ENCODE measurements at places on chromosomes 1 and 21.

DNA sequence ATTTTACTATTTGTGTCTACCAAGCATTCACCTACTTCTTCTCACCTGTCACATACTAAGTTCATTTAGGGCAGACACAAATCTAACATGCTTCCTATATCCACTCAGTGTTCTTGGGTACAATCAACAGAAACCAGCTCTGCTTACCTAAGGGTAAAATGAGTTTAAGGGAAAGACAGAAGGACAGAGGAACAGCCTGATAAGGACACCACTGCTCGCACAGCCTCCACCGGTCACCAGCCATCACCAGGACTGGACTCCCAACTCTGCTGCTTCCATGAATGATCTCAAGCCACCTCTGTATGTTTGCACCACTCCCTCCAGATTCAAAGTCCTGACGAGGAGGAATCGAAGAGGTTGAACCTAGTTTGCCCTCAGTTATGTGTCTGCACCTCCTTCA is 72.4 kb downstream of the JAK1 start:
- no peak for ATAC-seq

DNA sequence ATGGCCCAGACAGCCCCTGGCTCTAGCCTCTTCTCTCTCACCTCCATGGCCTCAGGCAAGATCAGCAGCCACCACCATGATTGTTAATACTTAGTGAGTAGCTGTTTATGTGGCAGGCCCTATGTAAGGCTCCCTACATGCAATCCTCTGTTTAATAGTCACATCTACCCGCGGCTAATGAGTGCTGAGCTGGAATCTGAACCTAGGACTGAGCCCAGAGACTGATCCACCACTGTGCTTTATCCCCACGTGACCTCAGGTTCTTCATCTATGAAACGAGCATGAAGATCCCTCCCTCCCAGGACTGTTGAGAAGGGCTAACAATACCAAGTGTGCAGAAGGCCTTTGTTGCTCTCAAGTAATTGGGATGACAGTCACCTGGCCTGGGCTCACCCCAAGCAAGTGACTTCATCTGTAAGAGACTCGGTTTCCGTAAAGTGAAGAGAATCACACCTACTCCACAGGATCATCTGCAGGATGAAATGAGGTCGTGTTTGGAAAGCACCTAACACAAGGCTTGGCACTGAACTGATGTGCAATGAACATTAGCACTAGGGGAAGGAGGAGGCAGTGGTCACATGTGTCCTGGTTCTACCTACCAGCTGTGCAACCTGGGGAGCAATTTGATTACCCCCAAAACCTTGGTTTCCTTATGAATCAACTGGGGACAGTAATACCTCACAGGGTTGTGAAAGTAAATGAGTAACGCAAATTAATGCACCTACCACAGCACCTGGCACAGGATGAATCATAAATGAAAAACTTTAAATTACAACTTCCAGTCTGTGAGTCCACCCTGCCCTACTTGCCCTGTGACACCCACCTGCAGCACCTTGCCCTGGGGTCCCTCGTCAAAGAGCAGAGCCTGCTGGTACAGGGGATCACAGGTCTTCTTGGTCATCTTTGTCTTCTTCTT is 37.2 kb downstream of the RIMS3 start:
- ATAC-seq = peak; percentile 43

- ATAC-seq = no peak
Observed at GRCh38 chr1:172473302-172473701, 29.4 kb upstream of the PIGC start.

- peak; percentile 53 for ATAC-seq
Observed at GRCh38 chr1:17507915-17508314, 31.6 kb upstream of the ARHGEF10L start.

GRCh38 chr1:40971966-40972365 is 7.5 kb upstream of the CTPS1 start:
- ATAC-seq = no peak

- ATAC-seq = peak; percentile 37
Observed at GRCh38 chr21:33587792-33588484, 546 bp downstream of the DONSON start.

DNA sequence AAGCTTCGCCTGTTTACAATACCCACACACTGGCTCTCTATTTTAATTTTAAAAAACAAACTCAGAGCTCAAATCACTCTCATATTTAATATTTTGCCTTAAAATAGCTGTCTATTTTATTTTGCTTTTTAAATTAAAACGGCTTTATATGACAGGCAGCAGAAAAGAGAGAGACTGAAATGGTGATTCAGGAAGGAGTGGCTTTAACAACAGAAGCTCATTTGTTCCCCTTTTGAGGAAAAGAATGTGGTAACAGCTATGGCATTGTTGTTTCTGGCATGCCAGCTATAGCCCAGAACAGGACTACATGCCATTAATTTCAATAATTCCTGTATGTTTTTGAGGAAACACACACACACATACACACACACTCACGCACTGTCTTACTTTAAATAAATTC is 234.2 kb upstream of the PTBP2 start:
- ATAC-seq = peak; percentile 10

DNA sequence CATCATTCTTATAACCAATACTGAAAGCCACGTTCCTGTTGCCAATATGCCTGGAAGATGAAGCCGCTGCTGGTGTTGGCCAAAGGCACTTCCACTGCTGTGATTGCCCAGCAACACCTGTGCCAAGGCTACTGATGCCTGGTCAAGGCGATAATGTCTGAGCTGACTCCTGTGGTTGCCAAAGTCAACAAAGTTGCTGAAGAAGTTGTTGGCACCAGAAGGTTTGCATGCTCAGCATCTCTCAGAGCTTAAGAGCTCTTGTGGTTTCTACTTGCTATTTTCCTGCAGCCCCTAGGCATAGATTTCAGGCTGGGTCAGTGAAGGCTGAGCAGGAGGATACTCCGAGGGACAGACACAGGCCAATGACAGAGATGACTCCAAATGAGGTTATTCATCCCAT is 63.4 kb upstream of the RAB3GAP2 start:
- ATAC-seq = no peak

DNA sequence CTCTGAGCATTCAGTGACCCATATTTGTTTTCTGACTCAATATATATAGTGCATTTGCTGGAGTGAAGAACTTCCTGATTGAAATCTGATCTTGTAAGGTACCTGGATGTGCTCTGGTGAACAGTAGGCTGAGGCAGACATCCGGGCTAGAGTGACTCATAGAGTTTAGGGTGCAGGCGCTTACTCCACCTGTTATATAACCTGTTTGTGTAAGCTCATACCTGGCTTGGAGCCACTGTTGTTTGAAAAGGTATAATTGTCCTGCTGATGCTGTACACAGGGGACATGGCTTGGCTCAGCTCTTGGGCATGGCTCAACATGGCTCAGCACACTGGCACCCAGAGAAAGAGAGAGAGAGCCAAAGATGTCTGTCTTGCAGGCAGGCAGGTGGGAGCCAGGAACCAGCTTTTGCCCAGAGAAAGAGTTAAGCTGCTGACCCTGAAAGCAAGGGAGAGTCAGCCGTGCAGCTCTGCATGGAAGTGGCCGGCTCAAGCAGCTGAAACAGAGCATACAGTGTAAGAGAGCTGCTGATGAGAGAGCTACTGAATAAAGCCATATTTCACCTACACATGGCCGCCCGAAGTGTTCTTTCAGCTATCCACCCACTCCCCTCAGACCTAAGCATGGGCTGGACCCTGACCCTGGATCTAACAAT is 43.2 kb downstream of the GJA5 start:
- peak; percentile 96 for ATAC-seq

GRCh38 chr1:94729267-94729666 is 90.9 kb upstream of the SLC44A3 start:
- ATAC-seq = no peak

DNA sequence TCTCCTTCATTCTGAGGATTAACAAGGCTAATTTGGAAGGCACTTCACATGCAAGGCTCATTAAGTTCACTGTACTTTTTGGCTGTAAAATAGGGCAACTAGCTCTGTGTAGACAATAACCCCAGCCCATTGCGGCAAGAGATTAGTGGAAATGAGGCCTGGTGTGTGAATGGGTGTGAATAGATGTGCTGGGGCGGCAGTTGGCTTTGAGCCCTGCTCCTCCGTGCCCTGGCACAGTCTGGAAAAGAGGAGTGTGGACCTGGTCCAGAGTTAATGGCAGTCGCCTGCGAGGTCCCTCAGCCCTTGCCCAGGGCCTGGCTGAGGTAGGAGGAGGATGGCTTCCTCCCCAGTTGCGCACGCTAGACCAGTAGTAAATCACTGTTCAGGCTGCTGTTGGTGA is 4.8 kb downstream of the KISS1 start:
- ATAC-seq = no peak

DNA sequence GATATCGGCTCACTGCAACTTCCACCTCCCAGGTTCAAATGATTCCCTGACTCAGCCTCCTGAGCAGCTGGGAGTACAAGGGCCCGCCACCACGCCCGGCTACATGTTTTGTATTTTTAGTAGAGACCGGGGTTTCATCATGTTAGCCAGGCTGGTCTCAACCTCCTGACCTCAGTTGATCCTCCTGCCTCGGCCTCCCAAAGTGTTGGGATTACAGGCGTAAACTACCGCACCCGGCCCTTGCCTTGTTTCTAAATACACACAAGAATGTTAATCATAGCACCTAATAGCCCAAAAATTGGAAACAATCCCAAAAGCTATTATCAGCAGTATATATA is 1.2 kb upstream of the MSTO1 start:
- no peak for ATAC-seq

GRCh38 chr1:213264531-213264930 is 213.5 kb downstream of the RPS6KC1 start:
- no peak for ATAC-seq

- ATAC-seq = peak; percentile 20
Observed at GRCh38 chr1:19065526-19066247, 109.2 kb upstream of the IFFO2 start.

- peak; percentile 55 for ATAC-seq
Observed at GRCh38 chr1:97906567-97907241, 14.1 kb downstream of the DPYD start.

- peak; percentile 72 for ATAC-seq
Observed at GRCh38 chr1:91166106-91166712, 144.4 kb upstream of the ZNF644 start.

DNA sequence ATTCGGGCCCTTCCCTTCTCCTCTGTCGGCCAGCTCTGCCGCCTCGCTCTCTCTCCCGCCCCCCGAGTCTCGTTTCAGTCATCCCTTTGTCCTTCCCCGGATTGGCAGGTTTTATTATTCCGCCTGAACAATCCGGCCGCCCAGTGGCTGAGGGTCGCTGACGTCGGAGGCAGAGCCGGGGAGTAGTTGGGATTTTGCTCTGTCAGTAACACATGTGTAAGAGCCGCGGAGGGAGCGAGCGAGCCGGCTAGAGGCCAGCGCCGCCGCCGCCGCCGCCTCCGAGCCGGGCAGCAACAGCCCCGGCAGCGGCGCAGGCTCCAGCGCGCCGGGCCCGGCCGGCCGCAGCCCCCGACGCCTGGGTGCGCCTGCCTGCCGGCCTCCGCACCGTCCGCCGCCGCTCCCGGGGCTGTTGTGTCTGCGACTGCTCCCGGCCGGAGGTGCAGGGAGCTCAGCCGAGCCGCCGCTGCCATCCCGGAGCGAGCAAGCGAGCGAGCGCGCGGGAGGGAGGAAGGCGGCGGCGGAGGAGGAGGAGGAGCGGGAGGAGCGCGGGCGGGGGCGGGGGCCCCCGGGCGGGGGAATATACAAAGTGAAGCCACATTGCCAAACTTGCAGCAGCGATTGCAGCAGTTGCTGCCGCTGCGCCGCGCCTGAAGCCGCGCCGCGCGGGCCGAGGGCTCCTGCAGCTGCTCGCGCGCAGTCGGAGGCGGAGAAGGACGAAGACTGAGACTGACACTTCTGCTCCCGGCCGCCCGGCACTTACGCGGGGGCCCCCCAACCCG is at the start of gene LMO4:
LMO4 (plus strand) TSS at position 609 of the 779 bp plus-strand sequence. CDS start 3,136 bp downstream, outside the sequence.
- ATAC-seq = peak; percentile 85

- peak; percentile 78 for ATAC-seq
Observed at GRCh38 chr1:59971464-59971911, 44.9 kb upstream of the CYP2J2 start.

DNA sequence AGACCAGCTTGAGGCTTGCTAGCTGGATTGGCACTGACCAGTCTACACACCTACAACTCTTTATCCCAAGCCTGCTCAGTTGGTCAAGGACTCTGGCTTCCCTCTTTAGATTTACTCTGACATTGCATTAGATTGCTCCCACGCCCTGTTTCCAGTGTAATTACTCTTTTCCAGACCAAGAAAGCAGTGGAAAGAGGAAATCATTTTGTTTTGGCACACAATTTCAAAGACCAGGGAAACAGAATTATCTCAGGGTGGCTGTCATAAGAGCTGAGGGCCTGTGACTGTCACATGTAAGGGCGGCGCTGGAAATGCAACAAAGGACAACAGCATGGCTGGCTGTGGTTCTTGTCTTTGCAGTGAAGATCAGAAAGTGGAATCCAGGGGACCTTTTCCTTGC is 302.7 kb downstream of the HHAT start:
- ATAC-seq = no peak
